Stimulated activated CD8-positive, alpha-beta memory T cell treated with anti-CD3 and anti-CD28 coated beads, Interleukin-2, amount 100 ng/mL, for 1 hour (primary cell): ENCODE measurements at places on chromosomes 1 and 21.

GRCh38 chr1:238916828-238917227 lies 469.5 kb upstream of the CHRM3 start:
- no peak for DNase-seq

DNA sequence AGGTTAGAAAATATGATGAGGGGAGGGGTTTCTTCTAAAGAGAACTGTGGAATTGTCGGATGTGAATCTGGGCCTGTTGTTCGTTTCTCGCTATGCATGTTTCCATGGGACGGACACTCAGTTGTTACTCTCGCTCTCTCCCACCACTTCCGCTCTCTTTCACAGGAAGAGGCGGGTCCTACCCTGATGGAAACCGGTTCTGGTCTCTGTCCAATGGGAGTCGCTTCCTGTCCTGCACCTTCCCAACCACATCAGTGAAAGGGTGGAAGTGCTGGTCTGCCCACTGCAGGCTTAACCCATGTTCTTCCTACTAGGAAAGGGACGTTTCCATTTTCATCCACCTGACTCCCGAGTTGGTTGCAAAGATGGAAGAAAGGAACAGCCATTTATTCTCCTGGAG lies 119.4 kb downstream of the KCNJ15 start:
- no peak for DNase-seq

DNA sequence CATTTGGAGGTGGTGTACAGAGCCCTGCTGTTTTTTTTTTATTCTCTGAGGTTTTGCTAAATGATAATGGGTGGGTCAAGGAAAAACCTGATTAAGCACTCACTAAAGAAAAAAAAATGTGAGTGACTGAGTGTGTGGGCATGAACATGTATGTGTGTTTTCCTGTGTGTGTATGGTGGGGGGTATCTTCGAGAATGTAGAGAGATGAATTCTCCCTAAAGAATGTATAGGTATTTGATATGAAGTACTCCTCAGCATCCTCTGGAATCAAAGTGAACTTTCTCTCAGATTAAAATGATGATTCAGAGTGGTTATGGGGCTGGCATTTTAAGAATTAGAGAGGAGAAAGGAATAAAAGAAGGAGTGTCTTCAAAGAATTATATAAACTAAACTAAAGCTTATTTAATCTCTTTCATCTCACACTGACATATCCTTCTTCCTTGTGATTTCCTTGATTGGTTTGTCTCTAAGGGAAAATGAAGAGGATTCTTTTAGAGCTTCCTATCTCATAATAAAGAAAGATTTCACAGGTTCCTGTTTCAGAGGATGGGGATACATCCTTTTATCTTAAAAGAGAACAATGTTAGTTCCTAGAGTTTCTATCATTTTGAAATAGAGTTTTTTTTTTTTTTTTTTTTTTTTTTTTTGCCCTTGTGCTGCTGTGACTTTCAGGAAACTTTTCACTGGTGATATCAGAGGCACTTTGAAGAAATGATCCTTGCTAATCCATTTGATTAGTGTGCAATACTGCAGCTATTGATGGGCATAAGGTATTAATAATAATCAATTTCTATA lies 23.9 kb downstream of the S1PR1 start:
- no peak for DNase-seq

DNA sequence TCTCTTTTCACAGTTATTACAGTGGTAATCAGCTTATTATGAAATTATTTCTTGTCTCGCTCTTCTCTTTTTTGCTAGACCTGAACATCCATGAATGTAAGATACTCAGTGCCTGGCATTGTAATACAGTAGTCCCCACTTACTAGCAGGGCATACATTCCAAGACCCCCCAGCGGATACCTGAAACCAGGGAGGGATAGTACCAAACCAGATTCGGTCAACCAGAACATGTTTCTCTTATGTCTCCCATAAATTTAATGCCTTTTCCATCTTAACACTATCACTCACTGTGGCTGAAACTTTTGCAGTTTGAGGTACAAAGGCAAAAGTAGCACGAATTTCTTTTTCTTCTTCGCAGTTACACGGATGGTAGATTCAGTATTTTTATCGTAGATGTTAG lies 24.6 kb upstream of the B3GALT2 start:
- no peak for DNase-seq

DNA sequence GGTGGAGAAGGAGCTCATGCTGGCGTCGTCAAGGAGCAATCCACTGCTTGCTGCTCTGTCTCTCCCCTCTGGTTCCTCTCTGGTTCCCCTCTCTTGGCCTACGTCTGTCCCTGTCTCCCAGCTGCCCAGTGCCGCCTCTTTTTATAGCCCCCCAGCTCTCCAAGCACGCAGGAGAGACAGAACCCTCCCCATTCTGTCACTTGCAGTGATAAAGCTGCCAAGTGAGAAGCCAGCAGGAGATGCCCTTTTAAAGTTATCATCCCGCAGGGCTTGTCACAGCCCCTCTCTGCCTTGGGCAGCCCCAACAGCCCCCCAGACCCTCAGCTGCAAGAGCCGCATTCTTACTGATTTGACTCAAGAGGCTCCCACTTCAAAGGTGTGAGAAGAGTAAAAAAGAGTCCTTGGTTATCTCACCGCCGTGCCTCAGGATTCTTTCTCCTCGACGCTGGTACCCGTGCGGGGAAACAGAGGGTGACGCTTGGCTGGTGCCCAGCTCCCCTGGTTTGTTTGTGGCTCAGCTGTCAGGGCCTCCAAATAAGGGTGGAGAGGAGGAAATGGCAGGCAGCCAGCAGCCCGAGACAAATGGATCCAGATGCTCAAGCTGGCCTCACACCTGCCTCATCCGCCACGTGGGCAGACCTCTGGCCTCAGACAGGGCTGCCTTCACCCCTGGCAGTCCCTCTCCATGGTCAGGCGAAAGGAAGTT lies at the start of gene NPPA:
NPPA (minus strand) TSS at position 117 of the 706 bp plus-strand sequence; CDS start at position 18, 99 bp downstream.
- no peak for DNase-seq

DNA sequence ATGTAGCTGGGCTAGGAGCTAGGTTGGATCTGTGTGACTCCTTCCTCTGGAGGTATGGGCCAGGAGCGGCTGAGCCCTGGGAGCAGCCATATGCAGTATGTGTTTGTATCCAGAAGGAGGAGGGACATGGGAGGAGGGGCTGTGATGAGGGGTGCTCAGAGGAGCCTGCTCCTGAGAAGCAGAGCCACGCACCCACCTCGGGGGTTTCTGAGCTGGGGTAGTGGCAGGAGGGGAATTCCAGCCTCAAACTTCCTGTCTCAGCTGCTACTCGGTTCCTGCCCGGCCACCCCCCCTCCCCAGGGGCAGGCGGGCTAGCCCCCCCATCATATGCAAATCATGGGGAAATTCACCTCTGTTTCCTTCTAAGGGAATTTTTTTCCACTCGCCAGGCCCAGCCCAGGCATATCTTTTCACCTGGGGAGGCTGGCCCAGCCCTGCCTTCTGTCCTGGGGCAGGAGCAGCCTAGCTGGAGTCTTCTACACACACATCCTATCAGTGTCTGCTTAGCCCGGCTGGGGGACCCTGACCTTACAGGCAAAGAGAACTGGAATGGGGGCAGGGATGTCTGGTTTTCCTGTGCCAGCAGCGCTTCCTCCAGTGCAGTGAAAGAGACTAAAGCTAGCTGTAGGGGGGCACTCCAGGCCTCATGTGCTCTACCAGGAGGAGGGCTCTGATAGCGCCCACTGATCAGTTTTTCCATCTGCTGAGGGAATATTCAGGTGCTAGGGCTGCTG lies 3.0 kb downstream of the ZC3H12A start:
- DNase-seq = peak; percentile 77

DNA sequence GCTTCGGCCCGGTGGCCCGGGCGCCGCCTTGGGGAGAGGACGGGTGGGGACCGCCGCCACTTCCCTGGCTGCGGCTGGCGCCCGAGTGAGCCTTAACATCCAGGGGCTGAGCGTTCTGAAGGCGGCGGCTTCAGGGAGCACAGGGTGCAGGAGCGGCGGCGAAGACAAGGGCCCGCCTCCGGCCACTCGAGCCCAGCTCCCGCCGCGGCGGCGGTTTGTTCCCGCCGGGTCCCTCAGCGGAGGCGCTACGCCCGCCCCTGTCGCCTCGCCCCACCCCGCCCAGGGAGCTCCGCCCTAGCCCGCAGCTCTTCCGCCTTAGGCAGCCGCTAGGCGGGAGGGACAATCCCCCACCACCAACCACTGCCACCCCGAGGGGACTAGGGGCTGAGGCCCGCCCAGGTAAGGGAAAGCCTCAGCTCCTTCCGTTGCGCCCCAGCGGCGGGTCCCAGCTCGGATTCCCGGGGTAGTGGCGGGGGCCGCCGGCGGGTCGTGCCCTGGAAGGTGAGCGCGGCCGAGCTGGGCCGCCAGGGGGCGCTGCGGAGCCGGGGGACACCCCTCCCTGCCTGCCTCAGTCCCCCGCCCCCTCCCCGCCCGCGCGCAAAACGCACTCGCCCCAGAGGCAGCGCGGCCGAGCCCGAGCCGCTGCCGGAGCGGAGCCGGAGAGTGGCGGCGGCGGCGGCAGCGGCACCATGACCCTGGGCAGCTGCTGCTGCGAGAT lies at the start of gene FOXD2:
FOXD2 (plus strand) TSS at position 598 of the 718 bp plus-strand sequence; CDS start at position 690, 92 bp downstream.
- peak; percentile 88 for DNase-seq

DNA sequence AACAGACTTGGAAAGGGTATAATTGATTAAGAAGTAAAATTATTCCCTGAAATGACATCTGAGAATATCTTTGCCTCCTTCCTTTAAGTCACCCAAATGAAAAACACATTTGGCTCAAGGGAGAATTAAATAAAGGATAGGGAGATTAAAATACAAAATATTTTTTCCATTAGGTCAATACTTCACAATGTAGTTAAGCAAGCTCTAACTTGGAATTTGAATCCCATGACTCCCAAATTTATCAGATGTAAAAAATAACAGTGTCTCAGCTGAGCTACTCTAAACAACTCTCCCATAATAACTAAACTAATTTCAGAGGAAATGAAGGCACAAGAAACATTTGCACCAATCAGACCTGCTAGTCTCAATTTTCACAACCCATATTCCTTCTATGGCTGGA lies 6.5 kb upstream of the NMNAT2 start:
- no peak for DNase-seq

DNA sequence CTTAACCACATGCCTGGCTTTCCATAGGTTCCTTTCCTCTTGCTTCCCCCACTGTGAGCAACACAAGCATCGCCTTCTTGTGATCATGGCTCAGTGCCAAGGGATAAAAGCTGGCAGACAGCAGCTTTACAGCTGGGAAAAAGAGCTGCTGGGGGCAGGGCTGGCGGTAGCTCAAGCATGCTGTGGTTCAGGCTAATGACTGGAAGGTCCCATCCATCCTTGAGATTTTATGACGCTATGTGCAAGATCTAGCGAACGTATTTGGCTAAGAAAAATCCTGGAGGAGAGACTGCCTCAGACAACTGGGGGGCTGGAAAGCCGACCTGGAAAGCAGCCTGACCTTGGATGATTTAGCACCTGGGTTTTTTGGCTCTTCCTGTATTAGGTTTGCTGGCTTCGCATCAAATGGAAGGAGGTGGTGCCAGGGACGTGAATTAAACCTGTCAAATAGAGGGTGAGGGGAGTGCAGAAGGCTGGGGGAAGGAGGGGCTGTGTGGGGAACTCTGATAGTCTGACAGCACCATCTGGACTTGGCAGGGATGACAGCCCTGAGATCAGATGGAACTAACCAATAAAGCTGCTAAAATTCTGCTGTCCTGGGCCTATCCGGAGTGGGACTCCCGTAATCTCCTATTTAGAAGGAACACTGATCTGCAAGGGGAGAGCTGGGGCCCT lies 34.8 kb downstream of the ZMYND12 start:
- no peak for DNase-seq

DNA sequence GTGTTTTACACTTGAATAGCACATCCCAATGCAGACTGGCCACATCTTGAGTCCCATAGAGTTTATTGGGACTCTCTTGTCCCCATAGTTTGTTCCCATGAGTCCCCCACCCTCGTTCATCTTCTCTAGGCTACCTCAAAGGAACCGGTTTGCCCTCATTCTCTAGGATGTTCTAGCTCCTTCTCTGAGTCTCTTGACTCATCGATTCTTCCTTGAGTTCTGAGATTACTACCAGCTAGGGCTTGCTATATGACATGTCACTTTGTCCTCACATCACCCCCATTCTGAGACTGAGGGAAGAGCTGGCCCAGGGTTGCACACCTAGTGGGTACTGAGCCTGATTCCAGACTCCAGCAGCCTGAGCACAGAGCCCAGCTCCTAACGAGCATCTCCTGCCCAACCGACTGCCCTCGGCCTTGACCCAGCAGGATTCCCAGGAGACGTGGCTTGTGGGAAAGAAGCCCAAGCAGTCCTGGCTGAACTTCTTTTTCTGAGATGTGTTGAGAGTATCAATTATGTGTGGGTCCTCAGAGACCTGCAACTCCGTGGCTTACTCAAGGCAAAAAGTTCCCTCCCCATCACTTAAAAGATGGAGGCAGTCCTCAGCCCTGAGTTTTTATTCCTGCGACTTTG lies 42.0 kb downstream of the TMEM51 start:
- DNase-seq = no peak

GRCh38 chr1:207486198-207486597 lies 9.8 kb upstream of the CR1 start:
- no peak for DNase-seq

DNA sequence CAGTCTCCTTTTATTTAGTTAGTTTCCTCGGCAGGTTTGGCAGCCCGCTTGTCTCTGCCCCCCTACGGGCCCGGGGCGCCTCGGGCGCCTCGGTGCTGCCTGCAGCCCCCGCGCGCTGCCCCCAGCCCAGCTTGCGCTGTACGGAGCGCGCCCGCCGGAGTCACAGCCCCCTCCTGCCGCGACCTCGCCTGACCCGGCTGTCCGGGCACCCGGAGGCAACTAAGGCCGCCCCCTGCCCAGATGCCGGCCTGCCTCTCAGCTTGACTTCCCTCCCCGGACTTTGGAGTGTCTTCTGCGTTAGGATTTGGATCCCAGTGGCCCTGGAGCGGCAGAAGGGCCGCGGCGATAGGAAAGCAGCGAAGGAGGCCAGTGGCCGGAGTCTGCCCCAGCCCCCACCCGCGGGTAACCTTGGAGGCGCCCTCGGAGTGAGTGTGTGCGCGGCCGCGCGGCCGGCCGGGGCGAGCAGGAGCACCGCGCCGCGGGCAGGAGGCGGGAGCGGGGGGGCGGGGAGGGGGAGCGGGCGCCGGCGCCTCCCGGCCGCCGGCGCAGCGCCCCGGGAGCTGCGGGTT lies 7.6 kb downstream of the CDKN2C start:
- DNase-seq = no peak

GRCh38 chr1:119009312-119009655 lies 21.1 kb upstream of the TBX15 start:
- DNase-seq = no peak

DNA sequence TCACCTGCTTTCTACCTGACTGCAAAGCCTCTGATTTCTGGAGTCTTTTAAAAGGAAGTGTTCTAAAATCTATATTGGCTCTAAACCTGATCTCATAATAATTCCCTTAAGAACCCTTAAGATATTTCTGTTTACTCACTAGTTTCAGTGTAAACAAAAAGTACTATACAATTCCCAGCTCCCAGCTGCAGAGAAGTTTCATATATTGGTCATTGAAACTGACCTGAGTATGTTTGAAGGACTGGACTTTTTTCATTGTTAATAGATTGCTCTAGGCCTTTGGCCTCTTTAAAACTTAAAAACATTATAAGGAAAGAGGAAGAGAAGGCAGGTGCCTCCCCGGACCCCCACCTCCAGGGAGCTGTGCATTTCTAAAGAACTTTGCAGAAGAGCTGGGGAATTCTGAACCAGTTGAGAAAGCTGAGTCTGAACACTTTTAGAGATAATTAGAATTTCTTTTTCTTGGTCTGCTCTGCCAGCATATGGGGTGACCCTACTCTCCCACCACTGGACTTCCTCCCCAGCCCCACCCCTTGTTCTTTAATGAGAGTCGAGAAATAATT lies 23.7 kb downstream of the CLIC6 start:
- no peak for DNase-seq
